ENCODE measurements at places on chromosomes 2 and 18. TPM values are rescaled to one million over a fixed set of nuclear protein-coding genes. Genes with fewer than 3 reads are reported as not detected.

The MYL1 gene
- 202 TPM for total RNA-seq

The PPP1CB gene
- 608 TPM for total RNA-seq

The DPP10 gene
- total RNA-seq: 12.4 TPM

The ACVR1C gene
- 0.37 TPM for total RNA-seq

The ERFE gene
- total RNA-seq: 0.79 TPM

The LRRC30 gene
- 0.32 TPM for total RNA-seq

The MAPK4 gene
- total RNA-seq: 3.6 TPM

The LAMA3 gene
- 32.3 TPM for total RNA-seq

The WDR35 gene
- total RNA-seq: 34.1 TPM

The CMPK2 gene
- 8.9 TPM for total RNA-seq

The TMEM198 gene
- 2.0 TPM for total RNA-seq

All from urinary bladder (tissue), 4 donors.